WTC11 (cell line): ENCODE measurements at places on chromosomes 1 and 21.

- no peak for DNase-seq
Measured at GRCh38 chr1:76542359-76542758, 324.9 kb upstream of the ST6GALNAC5 start.

- DNase-seq: no peak
Measured at GRCh38 chr1:173002891-173003838, 47.6 kb downstream of the TNFSF18 start.

DNA sequence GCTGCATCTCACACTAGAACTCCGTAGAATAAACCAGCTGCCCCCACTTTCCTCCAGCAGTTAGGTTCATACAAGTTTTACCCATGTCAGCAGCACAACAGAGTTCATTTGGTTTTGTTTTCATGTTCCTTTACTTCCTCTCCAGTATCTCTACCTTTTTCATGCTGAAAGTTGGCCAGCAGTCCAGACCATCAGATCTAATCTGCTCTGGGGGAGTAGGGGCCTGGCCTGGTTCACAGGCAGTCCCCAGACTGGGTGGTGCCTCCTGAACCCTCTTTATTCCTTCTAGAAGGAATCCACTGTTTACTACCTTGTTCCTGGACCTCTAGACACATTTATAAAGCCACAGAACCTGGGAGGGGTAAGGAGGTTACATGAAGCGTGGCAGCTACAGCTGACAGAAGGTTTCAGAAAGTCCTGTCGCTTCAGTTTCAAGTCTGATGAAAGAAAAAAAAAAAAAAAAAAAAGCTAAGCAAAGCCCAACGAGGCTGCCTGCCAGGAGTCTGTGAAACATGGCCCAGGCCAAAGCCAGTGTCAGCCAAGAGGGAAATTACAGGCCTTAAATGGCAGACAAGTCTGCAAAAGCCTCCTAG is 184.6 kb upstream of the JUN start:
- DNase-seq: no peak

GRCh38 chr21:45753445-45753844 is 109.9 kb downstream of the PCBP3 start:
- no peak for DNase-seq

DNA sequence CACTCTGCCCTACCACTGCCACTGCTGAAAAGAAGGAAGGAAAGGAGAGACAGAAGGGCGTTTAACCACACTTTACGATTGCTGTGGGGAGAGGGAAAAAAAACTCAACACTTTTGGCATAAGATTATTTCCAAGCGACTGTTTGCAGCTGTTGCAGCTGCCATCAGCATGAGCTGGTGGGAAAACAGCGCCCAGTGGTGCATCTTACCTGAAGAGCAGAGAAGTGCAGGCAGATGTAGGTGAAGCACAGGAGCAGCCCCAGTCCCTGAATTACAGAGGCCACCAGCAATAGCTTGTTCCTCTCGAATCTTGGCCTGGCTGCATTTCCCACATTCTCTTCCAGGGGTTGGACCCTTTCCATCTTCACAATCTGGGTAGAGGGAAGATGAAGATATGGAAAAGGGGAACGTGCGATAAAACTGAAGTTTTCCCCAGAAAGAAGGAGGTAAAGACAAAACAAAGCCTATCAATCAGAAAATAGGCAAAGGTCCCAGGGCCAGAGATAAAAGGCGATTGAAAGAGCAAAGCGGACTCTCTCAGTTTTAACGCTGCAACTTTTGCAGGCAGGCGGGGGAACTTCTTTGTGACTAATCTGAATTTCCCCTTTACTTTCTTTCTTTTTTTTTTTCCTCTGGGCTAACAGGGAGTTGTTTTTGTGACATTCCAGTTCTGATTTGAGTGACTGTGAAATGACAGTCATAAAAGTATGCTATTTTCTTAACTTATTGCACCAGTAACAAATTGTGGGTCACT is at the start of gene TNFSF4:
Gene TNFSF4, minus strand, starts transcription at position 516 of the 753 bp plus-strand sequence. Its CDS starts 155 bp downstream, at position 361.
- no peak for DNase-seq

DNA sequence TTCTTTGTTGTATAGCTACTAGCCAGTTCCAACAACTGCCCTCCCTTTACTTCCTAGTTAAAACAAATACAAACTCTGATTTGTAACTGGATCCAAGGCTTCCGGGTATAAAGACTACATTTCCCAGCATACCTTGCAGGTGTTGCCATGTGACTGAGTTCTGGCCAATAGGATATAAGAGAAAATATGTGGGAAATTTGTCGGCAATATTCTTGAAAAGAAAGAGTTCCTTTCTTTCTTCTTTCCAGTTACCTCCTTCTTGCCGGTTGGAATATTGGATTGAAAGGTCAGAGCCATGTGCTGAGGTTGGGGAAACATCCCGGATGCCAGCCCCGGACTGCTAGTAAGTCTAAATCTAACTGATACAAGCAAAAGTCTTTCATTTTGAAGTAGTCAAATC is 23.0 kb upstream of the ZBTB40 start:
- no peak for DNase-seq

DNA sequence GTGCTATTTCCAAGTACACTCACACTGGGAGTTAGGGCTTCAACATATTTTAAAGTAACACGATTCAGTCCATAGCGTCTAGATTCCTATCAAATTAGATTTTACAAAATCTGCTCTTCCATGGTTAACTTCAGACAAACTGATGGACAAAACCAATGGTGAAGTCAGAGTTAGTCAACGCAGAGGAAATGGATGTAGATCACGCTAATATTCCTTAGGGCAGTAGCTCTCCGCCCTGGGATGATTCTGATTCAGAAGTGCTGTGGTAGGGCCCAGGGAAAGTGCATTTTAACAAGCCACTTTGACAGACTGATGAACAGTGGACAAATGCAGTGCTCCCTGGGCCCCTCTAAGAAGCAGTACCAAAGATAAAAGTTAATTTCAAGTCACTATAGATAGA is 83.2 kb downstream of the HIVEP3 start:
- no peak for DNase-seq

- no peak for DNase-seq
Measured at GRCh38 chr1:87938631-87939030, 610.0 kb downstream of the LMO4 start.

- no peak for DNase-seq
Measured at GRCh38 chr1:198340139-198340538, 183.3 kb downstream of the NEK7 start.

DNA sequence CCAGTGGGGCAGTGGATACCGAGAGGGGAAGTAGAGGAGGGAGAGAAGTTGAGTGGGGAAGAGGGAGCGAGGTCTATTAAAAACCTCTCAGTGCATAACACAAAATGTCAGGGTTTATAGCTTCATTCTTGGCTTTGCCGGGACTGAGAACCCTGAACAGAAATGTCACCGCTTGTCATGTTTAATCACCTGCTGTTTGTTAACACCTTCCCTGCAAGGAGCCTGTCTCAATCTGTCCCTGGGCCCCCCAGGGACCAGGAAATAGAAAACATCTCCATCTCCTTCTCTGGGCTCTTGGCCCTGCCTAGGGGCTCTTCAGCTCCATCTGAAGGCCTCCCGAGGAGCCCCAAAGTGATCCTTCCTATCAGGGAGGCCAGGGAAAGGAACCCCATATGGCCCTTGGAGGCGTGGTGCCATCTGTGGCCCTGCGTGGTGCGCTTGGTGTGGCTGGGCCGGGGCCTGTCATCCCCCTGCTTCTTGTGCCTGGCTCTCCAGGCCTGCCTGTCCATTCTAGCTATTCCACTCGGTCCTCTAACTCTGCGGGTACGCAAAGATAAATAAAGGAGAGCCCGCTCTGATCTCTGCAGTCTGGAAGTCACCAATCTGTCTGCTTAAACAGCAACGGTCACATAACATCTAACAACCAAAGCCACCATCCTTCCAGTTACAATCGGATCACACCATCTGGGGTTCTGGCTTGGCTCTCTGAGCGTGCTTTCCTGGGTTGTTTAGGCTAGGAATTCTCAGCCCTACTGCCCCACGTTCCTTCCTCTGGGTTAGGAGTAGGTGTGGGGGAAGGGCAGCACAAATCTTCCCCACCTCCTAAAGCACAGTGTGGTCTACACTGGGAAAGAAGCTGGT is 113.8 kb downstream of the CASZ1 start:
- no peak for DNase-seq

GRCh38 chr1:174206148-174206836 is 47.0 kb downstream of the RABGAP1L start:
- no peak for DNase-seq

GRCh38 chr1:193421487-193421886 is 235.1 kb upstream of the B3GALT2 start:
- DNase-seq: no peak

- DNase-seq: no peak
Measured at GRCh38 chr1:197954718-197955418, 37.7 kb downstream of the LHX9 start.

GRCh38 chr21:33848249-33848953 is 67.2 kb downstream of the ATP5PO start:
- DNase-seq: no peak

GRCh38 chr1:223224465-223224864 is 81.4 kb upstream of the TLR5 start:
- DNase-seq: peak; percentile 48

DNA sequence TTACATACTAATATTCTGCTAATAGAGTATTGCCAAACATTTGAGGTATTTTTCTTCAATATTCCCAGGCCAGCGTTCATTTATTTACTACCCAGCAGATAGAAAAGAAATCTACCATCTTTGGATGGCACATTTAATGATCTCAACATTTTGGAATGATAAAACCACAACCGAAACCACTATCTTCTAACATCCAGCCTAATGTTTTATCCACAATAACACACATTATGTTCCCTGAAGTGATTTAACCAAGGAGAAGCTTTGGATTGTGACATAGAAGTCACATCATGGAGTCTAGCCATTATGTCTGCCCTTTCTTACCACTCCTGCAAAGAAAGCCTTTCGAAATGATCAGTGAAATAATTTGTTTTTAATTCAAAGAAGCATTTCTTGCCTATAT is 497.1 kb upstream of the PLXNA2 start:
- no peak for DNase-seq
